ENCODE measurements at places on chromosomes 4 and X. TPM values are rescaled to one million over a fixed set of nuclear protein-coding genes. Genes with fewer than 3 reads are reported as not detected.

The RTL9 gene
- total RNA-seq: not detected

The SASH3 gene
- total RNA-seq: not detected

The SPANXA1 gene
- total RNA-seq: not detected

The IDS gene
- 26.3 TPM for total RNA-seq

The KIAA1210 gene
- not detected for total RNA-seq

The RAB33B gene
- 29.7 TPM for total RNA-seq

The MAOB gene
- not detected for total RNA-seq

The NAP1L5 gene
- 6.2 TPM for total RNA-seq

The TMEM184C gene
- total RNA-seq: 54.2 TPM

The CYP2U1 gene
- 4.9 TPM for total RNA-seq

The EDA gene
- total RNA-seq: 2.5 TPM

The GABRE gene
- total RNA-seq: 3.7 TPM

The RASL11B gene
- total RNA-seq: 0.11 TPM

The LUZP4 gene
- not detected for total RNA-seq

The TMEM144 gene
- 3.4 TPM for total RNA-seq

The UGT2B11 gene
- total RNA-seq: not detected

The PPBP gene
- not detected for total RNA-seq

The VSIG1 gene
- total RNA-seq: 0.71 TPM

The TIGD4 gene
- 0.04 TPM for total RNA-seq

The CDKL2 gene
- 0.13 TPM for total RNA-seq

The TMEM271 gene
- total RNA-seq: not detected

The RBM41 gene
- total RNA-seq: 13.8 TPM

The RNF212 gene
- 1.8 TPM for total RNA-seq

The STPG2 gene
- total RNA-seq: 0.14 TPM

The RPS6KA6 gene
- total RNA-seq: 0.95 TPM

The CRMP1 gene
- total RNA-seq: 0.04 TPM
